ENCODE measurements at places on chromosomes 6 and 20.

- DNase-seq, result no peak
Measured at GRCh38 chr6:111766201-111766857, 106.9 kb downstream of the FYN start.

- DNase-seq, result no peak
Measured at GRCh38 chr20:52056203-52057062, 135.1 kb downstream of the ZFP64 start.

- DNase-seq, result no peak
Measured at GRCh38 chr6:72636215-72636614, 14.4 kb downstream of the KCNQ5 start.

DNA sequence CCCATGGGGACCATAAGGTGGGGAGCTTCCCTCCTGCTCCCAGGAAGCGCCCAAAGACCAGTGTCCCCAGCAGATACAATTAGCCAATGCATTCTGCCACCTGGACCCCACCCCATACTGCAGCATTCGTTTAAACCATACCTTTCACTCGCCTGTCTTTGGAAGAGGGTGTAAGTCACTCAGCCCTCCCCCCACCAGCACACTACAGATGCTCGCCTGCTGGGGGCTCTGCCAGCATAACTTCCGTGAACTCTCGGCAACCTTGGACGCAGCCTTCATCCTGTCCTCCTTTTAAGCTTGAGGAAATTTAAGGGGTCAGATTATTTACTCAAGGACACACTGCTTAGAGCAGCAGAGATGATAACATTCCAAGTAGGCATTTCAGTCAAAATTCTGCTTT is 94.4 kb upstream of the NAA20 start:
- DNase-seq, result no peak

GRCh38 chr20:52683761-52684160 is 288.4 kb upstream of the TSHZ2 start:
- DNase-seq, result no peak

GRCh38 chr20:14521436-14521835 is 184.0 kb upstream of the FLRT3 start:
- DNase-seq, result no peak

- peak; percentile 70 for DNase-seq
Measured at GRCh38 chr20:35883778-35884540, 70.3 kb downstream of the SCAND1 start.

GRCh38 chr6:169342710-169343109 is 89.1 kb upstream of the THBS2 start:
- DNase-seq, result no peak

DNA sequence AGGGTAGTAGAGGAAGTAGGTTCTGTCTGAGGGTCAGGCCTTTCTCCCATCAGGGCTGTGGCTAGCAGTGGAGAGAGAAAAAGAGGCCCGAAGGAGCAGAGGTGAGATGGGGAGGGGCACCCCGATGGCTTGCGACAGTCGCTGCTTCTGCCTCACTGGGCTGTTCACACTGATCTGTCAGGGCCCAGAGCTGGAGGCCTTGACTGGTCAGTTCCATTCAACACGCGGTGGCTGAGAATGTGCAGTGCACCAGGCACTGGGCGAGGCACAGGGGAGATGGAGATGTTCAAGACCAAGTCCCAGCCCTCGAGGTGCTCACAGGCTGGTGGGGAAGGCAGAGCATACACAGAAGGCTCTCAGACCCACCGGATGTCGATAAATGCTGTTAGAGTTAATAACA is 21.4 kb downstream of the SLC12A5 start:
- DNase-seq, result no peak

DNA sequence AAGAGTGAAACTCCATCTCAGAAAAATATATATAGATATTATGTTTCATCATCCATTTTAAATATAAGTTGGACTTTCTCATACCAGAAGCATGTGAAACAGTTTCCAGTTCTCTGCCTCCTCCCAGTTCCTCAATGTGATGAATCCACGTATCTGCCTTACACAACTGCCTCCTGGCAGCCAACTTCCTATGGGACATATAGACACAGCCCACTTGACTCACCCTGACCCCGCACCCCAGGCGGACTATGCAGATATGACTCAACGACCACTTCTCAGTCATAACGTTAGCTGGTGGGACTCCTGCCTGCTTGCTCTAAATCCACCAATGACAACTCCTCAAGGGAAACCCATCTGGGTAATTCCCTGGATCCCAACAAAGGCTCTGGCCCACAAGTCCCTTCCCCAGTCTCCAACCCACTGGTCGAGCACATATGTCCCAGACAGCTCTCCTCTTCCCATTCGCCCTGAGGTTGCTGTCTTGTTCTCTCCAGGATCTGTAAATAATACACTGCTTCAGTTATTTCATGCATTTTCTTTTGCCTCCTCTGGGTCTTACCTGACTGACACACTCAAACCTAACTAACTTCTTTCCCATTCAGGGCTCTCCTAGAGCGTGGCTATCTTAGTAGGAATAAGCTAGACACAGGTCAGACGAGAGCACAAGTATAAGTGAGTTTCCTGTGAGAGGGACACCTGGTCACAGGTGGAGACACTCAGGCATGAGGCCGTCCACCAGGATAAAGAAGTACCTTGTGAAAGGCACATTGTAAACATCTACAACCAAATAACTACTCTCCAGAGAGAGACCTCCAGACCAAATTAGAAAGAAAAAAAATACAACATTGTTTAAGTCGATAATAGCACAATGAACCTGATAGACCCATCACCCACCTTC is 548.5 kb downstream of the CD83 start:
- DNase-seq, result no peak

DNA sequence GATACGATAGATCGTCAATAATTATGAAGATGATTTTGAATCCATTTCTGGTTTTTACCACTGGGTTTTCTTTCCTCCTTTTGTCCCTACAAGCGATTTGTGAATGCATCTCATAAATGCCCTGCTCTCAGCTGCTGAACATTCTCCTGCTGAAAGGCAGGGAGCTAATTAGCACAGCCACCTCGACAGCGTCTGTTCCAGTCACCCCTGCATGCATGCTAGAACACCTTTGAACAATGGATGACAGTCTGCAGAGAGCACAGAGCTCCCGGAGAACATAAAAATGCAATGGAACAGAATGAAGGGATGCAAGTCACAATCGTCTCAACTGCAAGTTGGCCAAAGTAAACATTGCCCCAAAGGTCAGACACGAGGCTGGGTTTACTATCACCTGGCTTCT is 105.8 kb downstream of the SLC35B3 start:
- no peak for DNase-seq

DNA sequence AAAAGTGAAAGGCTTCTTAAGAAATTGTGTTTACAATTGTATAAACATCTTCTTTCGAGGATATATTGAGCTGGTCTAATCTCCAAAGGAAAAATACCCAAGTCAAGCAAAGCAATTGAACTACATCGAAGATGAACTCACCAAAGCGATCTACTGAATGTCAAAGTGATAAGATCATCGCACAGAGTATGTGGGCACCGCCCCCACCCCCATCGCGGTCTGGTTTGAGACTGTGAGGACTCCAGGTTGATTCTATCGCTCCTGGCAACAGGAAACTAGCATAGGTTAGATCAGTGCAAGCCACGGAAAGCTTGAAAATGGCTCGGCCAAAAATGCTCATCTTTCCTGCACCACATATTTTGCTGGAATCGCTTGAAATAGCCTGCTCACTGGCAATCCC is 133.2 kb upstream of the RPS6KA2 start:
- DNase-seq, result peak; percentile 66

- peak; percentile 36 for DNase-seq
Measured at GRCh38 chr6:143901885-143902750, 37.8 kb downstream of the ZC2HC1B start.

DNA sequence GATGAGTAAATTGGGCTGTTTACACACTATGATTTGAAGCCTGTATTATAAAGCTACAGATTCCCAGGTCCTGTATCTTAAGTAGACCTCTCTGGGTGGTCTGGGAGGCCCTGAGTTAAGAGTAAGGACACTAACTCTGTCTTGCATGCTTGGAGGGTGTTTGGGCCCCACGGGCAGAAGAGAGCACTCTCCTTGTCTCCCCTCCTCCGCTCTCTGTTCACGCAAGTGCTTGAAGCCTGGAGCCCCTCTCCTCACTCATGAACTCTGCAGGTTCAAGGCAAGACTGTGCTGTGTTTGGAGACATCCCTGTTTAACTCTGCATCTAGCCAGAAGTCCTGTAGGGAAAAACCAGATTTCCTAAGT is 154.0 kb downstream of the ZDHHC14 start:
- DNase-seq, result no peak

DNA sequence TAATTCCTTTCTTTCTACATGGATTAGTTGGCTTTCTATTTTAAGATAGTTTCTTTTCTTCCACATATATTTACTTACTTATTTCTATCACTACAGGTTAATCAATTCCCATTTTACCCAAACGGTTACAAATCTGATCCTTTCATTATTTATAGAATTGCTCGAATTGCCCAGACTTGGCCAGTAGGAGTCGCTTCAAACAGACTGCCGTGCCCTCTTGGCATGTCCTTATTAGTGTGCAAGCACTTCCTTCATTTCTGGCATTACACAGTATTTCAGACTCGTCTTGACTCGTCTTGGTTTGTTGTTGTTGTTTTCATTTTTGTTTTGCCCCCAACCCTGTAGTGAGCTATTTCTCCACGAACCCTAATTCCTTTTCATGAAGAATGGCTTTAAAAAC is 74.6 kb downstream of the SAMD3 start:
- no peak for DNase-seq

DNA sequence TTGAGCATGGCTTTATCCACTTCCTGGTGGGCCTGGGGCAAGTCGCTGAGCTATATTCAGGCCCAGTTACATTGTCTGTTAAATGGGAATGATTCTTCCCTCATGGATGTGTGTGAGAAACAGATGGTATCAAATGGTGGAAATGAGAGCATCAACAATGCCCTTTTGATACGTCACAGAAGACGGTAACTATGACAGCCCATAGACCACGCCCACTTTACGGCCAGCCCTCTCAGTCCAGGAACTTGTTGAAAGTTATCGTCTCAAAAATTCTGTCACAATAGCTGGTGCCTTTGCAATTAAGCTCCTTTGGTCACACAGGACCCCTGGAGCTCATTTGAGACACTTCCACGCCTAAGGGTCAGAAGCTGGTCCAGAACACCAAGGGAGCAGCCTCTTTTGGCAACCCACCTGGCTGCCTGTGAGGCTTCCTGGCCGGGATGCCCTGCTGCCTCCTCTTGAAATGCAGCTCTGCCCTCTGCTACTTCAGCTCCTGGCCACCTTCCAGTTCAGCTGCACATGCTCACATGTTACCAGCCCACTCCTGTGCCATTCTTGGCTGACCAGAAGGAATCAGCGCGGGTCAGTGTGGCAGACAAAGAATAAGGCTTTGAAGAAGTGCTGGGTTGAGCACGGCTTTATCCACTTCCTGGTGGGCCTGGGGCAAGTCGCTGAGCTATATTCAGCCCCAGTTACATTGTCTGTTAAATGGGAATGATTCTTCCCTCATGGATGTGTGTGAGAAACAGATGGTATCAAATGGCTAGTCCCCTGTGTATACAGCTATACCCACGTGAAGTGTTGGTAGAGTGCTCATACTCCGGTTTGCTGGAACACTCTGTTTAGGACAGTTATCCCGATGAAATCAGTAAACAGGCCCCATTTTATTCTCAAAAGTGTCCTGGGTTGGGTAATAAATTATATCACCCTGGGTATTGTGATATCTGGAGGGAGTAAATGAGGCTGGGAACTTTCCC is 199.2 kb upstream of the SUPT3H start:
- no peak for DNase-seq

GRCh38 chr6:113690281-113691259 is 166.6 kb upstream of the MARCKS start:
- DNase-seq, result no peak

DNA sequence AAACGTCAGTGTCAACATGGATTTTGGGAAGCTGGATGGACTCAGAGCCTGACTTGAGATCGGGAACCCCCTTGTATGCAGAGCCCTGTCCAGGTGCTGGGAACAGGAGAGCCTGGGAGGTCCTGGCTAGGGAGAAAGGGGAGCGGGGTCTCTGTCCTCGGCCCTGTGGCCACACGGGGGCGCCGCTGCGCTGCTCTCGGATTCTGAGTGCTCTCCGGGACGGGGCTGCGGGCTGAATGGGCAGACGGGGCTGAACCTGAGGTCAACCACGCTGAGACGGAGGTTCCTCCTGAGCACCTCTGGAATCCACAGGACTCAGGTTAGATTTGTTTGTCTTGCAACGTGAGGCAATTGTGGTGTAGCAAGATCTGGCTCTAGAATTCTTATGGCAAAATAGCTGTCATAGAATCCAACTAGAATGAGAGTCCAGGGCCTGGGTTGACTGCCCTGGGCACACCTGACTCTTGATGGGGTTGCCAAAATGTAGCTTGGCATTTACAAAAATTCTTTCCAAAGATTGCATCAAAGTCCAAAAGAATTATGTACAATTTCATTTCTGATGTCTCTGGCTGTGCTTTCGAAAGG is 20.6 kb upstream of the HLA-F start:
- peak; percentile 41 for DNase-seq

DNA sequence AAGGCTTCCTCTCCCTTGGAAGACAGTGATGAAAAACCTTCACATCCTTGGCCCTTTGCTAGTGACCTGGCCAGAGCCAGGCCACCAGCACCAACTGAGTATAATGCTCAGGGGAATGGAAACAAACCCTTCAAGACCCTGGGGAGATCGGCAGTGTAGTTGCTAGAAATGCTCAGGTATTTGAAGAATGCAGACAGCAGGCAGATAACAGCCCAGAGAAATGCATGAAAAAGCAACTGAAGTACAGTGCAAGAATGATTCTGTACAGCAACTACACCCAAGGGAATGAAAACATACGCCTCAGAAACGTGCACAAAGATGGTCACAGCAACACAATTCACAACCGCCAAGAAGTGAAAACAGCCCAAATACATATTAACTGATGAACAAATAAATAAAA is 41.1 kb downstream of the PPP1R3G start:
- DNase-seq, result no peak

DNA sequence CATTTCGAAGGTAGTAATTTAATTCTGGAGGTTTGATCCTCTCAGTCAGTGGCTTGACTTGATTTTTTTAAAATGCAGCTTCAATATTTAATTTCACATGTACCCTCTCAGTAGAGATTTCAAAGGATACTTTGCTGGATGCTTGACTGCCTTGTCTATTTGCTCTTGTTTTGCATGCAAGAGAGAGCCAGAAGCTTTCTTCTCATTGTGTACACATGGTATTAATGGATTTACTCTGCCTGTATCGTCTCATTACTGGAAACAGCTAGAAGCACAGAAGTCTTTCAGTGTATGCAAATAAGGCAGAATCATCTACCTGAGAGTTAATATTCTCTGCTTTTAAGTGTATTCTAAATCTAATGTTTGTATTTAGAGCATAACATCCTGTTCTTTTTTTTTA is 84.3 kb upstream of the FOXO3 start:
- no peak for DNase-seq
